Trophoblast cell (in vitro differentiated cells and primary cell): ENCODE measurements at places on chromosomes 7 and 10.

DNA sequence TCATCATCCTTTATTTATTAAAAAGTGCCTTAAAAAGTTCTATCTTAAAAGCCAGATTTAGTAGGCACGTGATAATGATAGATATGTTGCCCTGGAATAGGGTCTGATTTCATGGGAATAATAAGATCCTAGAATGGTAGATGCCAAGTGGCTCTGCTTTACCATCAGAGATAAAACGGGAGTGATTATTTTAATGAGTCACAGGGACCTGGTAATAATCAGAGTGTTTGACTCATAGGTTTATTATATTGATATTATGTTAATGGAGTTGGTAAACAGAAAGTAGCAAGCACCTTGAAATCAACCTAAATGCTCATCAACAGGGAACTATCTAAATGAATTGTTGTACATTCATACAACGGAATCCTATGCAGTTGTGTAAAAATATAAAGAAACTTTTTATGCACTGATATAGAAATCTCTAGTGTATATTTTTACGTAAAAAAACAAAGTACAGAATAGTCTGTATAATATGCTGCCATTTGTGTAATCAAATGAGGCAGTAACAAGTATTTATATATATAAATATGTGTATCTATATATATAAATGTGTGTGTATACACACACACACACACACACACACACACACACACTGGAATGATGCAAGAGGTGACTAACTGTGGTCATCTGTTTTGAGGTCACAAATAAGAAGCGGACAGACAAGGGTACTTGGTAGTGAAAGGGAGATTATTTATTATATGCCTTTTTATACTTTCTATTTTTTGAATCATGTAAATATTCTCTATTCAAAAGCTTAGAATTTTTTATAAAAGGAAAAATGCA is 78.6 kb upstream of the DYNC1I1 start:
- DNase-seq, result no peak

DNA sequence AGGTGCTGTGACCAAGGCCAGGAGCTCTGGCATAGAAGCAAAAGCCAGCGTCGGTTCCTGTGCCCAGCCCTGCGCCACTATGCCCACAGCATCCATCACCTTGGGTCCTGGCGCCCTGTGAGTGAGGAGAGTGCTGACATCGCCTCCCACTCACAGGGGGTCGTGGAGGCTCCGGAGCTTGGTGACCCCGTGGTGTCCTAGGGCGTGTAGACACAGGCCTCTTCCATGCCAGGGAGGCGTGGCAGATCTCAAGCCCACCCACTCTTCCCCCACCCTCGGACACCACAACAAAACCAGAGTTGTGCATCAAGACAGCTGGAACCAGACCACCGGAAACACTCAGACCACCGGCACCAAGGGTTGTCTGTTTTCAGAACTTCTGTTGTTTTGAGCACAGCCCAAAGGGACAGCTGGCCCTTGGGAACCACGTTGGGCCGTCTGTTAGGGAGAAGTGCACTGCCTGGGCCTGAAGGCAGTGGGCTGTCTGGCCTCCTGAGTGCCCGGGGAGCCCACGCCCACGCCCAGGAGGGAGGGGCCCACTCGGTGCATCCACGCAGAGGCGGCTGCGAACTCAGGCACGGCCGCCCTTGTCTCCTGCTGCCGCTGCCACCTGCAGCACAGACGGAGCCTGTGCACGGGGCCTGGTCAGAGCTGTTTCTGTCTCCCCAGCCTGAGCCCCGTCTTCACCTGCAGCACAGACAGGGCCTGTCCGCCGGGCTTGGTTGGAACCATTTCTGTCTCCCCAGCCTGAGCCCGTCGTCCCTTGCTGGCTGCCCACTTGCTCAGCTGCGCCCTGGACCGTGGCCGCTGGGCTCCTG is 106.3 kb downstream of the INPP5A start:
- no peak for DNase-seq

GRCh38 chr10:17144757-17145156 is 15.1 kb upstream of the CUBN start:
- DNase-seq, result no peak

- no peak for DNase-seq
Observed at GRCh38 chr7:114293289-114294012, 121.2 kb upstream of the FOXP2 start.

GRCh38 chr10:101938305-101939007 is 94.9 kb upstream of the KCNIP2 start:
- DNase-seq, result peak; percentile 28

- DNase-seq, result no peak
Observed at GRCh38 chr7:27119412-27119911, 11.1 kb downstream of the HOXA4 start.

DNA sequence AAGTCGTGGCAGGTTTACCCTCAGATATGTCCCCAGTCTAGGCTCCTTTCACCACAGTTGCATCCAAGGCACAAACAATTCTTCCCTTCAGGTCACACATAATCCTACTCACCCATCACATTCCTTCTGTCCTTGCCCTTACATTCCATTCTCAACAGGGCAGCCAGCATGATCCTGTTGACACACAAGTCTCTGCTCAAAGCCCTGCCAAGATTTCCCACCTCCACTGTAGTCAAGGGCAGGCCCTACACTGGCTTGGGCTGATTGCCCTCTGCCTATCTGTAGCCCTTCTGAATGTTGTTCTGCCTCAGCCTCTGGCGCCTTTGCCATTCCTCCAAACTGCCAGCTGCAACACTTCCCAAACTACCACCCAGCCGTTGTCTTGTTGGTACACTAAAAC is 187.9 kb upstream of the AKR1E2 start:
- peak; percentile 79 for DNase-seq

- DNase-seq, result peak; percentile 10
Observed at GRCh38 chr7:5532536-5533335, 109.1 kb upstream of the TNRC18 start.

DNA sequence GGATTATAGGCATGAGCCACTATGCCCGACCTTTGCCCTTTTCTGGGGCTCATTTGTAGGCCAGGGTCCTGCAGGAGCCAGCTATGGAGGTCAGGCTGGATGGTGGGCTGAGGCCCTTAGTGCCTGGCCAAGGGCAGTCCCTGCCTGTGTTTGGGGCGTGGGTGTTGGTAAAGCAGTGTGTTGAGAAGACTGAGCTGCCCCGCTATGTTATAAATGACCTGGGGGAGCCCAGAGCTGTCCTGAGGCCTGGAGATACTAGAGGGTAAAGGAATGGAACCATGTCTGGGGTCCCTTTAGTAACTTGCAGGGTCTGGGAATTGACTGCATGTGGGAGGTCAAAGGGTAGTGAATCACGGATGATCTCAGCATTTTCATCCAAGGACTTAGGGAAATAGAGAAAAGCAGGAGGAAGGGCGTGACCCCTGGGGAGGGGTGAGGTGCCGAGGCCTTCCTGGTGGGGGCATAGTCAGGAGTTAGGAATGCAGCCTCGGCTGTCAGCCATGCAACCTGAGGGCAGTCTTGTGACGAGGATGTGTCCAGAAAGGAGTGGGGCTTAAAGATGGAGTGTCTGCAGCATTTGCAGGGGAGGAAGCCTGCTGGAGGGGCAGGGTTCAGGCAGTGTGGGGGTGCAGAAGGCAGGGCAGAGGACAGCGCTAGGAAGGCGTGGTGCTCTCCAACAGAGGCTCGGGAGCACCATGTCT is 31.5 kb downstream of the TMEM248 start:
- peak; percentile 75 for DNase-seq

DNA sequence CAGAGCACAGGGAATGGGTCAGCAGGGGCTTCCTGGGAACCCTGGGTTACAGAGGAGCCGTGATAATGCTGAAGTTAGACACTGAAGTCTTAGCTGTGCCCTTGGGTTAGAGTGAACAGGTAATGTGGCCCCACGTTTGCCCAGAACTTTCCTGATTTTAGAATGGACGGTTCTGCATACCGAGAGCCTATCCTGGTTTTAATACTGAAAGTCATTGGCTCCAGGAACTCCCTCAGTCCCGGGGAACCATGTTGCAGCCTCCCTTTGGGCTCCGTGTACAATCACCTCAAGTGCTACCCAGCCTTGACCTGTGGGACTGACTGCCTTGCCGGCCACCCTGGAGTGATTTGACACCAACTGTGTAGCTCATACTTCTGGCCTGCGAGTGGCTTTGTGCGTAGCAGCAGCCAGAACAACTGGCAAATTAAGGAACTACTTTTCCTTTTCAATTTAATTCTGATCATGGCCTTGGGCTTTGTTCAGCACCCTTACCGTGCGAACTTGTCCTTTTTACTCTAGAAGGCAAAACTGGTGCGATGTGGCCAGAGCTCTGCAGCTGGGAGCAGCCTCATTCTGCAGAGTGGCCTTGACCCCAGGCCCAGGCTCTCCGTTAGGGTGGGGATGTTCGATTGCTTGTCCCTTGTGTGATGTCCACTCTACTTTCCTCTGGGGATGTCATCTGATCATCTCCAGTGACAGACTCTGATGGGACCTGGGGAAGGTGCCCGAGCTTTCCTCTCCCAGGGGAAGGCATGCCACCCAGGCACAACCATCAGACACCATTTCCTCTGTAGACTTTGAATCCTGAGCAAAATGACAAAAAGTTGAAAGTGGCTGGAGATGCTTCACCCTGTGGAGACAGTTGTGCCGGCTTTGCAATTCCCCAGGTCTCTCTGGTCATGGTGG is 265.9 kb downstream of the GLRX3 start:
- DNase-seq, result no peak

- peak; percentile 31 for DNase-seq
Observed at GRCh38 chr7:116652793-116653192, 19.2 kb upstream of the MET start.

DNA sequence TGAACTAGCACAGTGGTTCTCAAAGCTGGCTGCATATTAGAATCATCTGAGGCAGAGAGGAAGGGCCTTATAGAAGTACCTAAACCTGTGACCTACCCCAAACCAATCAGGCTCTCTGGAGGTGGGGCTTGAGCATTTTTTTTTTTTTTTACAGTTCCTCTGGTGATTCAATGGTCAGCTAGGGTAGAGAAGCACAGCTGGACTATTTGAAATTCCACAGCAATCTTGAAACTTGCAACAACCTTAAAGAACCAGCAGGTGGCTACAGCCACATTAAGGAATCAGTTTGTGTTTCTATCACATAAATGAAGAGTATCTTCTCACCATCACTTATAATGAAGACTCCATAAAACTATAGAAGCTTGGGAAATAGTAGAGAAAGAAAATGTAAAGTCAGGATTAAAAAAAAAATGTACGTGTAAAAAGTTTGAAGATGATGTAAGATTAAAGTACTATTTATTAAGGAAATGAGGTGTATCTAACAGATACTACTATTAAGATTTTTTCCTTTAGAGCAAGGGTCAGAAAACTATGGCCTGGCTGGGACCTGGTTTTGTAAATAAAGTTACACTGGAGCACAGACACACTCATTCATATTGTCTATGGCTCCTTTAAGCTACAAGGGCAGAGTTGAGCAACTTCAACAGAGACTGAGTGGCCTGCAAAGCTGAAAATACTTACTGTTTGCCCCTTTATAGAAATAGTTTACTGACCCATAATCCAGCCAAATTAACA is 3.8 kb downstream of the RTKN2 start:
- peak; percentile 48 for DNase-seq

- DNase-seq, result no peak
Observed at GRCh38 chr10:14409247-14409646, 78.5 kb upstream of the FRMD4A start.

DNA sequence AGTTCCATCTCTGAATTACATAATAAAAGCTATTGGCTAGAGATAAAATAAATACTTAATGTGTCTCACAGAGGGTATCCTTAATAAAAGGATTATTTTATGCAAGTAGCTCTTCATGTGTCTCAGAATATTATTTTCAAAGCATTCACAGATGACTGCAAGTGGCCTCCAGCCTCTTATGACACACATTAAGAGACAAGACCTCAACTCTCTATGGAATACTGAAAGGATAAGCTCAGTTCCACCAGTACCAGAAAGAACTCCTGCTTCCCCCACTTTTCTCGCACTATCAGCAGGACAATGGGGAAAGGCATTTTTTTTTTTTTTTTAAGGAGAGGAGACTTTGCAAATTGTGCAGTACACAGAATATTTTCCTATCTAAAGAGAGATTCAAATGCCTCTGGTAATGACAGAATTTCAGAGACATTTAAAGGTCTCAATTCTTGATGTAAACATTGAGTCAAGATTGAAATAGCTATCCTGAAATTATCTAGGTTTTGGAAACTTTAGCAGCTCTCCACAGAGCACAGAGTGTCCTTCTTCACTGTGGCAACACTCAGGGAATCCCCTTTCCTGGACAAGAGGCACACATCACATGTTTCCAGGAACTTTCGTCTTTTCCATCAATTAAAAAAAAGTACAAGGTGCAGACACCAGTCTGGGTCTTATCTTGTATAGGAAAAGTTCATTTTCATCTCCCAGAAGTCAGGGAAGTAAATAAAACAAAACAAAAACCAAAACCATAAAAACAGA is 122.0 kb upstream of the ANK3 start:
- DNase-seq, result no peak

DNA sequence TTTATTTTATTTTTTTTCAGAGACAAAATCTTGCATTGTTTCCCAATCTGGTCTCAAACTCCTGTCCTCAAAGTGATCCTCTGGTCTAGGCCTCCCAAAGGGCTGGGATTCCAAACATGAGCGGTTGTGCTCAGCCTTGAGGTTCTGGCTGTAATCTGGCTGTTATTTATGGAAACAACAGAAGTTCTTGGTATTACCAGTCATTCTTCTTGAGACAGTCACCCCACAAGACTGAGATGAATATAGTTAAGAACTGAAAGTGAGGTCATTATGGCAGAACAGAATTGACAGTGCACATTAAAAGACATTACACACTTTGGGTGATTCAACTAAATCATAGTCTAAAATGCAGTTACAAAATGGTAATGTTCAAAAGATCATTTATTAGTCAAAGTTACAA is 719.5 kb downstream of the ZWINT start:
- DNase-seq, result no peak

DNA sequence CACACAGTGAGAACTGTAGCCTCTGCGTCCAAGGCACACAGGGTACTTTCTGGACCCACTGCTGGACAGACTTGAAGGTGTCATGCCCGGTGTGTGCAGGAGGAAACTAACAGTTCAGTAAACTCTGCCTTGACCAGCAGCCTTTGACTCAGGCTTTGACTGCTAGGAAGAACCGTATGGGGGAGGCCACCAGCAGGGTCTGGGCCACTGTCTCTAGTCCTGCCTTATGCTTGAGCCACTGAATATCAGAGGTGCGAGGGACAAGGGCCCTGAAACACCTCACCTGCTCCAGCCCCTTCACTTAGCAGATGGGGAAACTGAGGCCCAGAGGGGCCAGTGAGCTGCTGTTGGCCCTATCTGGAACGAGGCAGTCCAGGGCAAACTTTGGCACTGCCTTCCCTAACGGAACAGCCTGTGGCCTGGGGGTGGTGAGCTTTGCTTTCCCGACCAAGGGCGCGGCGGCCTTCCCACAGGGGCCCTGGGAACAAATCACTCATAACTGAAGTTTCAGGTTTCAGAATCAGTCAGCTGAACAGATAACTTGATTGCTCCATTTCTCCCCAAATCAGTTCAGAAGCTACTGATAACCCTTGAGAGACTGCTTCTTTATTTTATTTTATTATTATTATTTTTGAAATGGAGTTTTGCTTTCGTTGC is 130.0 kb downstream of the FAM53B start:
- DNase-seq, result no peak

- DNase-seq, result peak; percentile 67
Observed at GRCh38 chr10:98170249-98171117, 36.0 kb downstream of the R3HCC1L start.
